NCI-H146 (cell line): ENCODE measurements at places on chromosomes 7 and 10.

- DNase-seq: no peak
Measured at GRCh38 chr7:112108981-112109380, 97.2 kb downstream of the DOCK4 start.

GRCh38 chr7:1284743-1285458 is 52.2 kb downstream of the UNCX start:
- no peak for DNase-seq

DNA sequence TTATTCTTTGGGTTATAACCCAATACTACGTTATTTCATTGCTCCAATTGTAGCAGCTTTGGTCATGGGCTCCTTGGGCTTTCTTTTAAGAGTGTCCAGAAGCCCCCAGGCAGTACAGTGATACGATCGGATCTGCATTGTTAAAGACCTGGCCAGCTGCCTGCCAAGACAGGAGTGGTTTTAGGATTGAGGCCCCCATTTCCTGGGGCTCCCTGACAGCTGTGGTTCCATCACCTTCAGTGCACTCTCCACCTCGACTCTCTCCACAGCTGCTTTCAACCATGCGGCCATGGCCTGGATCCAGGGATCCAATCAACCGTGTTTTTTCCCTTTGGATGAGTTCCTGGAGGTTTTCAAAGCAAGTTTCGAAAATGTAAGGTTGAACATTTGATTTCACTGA is 123.4 kb upstream of the BTBD16 start:
- no peak for DNase-seq

DNA sequence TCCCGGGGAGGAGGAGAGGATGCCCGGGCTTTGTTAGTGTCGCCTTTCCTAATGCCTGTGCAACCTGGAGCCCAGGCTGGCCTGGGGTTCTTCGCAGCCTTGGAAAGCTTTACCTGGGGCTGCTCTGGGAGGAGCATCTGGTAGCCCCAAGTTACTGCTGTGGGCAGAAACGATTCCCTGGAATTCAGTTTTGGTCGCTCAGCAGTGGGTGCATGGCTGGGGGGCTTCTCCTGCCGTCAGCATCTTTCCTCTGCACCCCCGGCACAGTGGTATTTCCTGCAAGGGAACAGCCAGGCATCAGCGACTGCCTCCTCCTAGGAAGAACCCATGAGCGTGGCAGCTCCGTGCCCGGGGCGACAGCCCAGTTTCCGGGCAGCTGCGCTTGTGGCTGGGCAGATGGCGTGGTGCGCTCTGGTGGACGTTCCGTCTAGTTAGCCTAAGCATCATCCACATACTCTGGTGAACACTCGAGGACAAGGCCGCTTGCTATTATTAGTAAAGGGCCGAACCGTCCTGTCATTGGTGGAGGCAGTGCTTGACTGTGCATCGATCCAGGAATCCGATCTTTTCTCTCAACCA is 107.0 kb upstream of the BTBD16 start:
- no peak for DNase-seq
